ENCODE measurements at places on chromosomes 7 and 10.

DNA sequence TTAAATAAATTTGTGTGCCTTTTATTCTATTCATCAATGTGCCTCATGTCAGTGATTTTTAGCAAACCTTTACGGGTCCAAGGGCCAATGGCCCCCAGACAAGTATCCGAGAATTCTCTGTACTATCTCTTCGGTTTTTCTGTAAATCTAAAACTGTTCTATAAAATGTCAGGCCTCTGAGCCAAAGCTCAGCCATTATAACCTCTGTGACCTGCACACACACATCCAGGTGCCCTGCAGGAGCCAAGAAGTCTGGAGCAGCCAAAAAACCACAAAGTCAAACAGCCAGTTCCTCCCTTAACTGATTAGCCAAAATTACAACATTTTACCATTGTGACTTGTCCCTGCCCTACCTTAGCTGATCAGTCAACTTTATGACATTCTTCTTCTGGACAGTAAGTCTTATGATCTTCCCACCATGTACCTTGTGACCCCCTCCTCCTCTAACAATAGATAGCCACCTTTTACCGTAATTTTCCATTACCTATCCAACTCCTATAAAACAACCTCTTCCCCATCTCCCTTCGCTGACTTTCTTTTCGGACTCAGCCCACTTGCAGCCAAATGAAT, 363.8 kb downstream of the SEMA3D start:
- DNase-seq, result no peak

- DNase-seq, result no peak
Measured at GRCh38 chr10:79976999-79977398, 28.1 kb upstream of the SFTPD start.

DNA sequence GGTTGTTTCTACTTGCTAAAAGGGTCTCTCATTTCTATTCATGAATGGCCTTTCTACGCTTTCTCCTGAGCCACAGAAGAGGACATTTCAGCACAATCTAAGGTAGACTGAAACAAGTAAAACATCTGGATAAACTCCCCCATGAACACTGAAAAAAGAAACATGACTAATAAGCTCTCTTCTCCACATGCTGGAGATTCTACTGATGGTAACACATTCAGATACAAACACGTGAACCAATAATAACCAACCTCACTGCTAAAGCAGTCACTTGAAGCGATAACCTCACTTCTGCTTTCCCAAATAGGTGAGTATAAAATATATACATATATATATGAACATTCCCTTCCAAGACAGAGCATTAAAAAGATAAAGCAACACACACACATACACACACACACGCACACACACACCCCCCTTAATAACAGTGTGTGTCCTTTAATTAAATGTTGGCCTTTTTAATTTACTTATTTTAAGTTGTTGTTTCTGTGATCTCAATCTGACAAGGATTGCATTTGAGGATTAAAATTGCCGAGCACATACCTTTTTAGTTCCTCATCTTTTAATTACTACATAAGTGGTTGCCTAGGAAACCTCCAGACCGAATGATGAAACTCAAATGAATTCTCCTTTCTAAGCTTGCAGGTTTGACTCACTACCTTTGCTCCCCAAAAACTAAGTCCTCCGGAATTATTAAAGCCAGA, 292.4 kb upstream of the KLF14 start:
- no peak for DNase-seq

GRCh38 chr7:4137552-4137951, 544.5 kb upstream of the FOXK1 start:
- DNase-seq, result no peak
